Retinal pigment epithelial cell (primary cell): ENCODE measurements at places on chromosomes 16 and 17.
A peak's percentile ranks its signal among the peaks of the same experiment; 100 is the strongest.

DNA sequence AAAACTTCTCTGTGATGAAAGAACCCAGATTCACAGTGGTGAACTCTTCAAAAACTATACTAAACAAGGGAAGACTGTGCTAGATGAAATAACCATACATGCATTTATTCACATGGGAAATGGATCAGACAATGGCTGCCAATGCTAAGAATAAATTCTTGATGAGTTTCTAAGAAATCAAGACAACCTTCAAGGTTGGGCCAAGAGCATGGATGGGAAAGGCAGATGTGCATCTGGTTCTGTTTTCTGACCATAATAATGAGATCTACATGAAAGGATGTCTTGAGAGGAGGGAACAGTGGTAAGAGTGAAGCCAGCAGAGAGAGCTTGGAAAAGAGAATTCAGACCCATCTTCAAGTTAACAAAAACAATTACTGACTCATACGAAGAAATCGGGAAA, 31.4 kb downstream of the ANKRD11 start:
- no peak for DNase-seq

- DNase-seq: peak; percentile 19
These were observed 2.8 kb downstream of the HAGH start for GRCh38 chr16:1823821-1824220.

DNA sequence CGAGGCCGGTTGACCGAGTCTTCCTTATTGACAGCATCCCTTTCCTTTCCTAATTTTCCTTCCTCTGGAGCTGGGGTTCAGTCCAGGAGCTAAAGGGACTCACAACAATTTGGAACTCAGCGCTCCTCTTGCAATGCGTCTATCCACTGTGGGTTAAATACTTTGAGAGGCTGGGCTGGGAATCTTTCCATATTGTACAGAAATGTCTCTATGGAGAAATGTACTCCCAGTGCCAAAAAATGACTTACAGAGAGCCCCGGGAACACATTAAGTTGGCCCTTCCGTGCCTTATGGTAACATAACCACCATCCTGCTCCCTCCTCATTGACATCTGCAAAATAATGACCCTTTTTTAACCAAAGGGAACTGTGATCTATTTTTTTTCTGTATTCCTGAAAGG, 192.8 kb downstream of the FTO start:
- no peak for DNase-seq

DNA sequence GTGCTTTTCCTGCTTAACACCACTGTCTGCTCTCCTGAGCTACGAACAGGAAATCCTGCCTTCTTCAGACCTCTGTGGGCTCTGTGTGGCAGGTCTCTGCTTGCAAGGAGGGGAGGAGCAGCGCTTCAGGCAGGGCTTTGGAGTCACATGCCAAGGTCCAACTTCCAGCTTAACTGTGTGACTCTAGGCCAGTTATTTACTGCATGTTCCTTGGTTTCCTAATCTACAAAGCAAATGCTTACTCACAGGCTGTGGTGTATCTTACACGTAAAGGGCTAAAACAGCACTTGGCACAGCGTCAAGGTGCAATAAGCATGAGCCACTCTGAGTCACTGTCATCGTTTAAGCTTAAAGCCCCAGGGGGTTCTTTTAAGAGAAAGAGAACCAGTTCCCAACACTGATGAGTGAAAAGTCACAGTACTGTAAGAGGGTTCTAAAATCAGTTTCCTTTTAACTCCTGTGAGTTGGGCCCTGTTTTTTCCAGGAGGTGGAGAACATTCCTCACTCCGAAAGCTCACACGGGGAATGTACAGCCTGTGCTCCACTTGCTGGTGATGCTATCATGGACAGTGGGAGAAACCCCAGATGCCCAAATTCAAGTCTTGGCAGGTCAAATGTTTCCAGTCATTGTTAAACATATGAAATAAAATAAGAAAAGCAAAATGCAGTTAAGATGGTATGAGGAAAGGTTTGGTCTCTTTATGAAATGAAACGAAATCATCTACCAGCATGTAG, 54.1 kb upstream of the BCAR1 start:
- DNase-seq: peak; percentile 99

GRCh38 chr17:42639525-42640113, 19.5 kb upstream of the TUBG2 start:
- DNase-seq: no peak

- DNase-seq: no peak
These were observed 4.4 kb downstream of the ADAM11 start for GRCh38 chr17:44763170-44763569.

DNA sequence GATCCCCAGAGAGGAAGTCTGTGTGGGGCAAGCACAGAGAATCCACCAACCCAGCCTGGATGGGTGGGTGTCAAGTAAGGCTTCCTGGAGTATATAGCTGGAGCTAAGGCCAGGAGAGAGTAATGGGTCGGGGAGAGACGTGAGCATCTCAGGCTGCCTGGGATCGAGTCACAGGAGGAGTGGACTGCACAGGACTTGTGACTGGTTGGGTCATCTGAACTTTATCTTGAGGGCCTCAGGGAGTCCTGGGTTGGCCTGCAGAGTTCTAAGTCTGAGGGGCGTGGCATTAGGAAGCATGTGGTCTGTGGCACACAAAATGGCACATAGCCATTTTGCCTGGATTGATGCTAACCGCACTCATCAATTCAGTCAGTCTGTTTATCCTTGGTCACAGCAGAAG, 1.5 kb downstream of the PLA2G15 start:
- no peak for DNase-seq

- no peak for DNase-seq
These were observed 40.2 kb downstream of the ARL4D start for GRCh38 chr17:43439041-43439440.

DNA sequence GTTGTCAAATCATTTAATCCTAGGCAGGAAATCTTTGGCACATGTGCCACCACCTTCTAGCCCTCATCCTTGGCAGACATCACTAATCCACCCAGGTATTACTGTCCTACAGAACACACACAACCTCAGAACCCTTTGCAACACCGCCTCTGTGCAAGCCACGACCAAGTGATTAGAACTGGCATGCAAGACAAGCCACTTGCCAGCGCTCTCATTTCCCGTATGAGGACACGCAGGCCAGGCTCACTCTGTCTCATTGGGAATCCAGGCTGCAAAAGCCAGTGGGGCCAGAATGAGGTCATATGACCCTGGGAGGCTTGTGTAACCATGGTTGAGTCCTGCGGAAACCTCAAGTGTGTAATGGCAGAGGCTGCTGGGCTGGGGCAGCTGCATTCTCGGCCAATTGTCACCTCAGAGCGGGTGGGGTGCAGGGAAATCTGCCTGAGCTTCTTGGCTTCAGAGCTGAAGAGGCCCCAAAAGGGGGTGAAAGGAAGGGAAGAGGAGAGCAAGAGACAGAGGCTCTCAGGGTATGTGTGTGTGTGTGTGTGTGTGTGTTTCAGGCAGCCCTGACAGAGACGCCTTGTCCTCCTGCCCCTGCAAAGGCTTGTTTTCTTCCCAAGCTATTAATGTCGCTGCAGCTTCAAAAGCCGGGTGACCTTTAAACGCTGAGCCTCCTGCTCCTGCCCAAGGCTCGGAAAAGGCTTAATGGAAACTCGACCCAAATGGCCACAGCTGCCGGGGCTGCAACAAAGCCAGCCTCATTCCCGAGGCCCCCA, 43.2 kb upstream of the MRPS23 start:
- DNase-seq: peak; percentile 89
